Occipital lobe (tissue), 3 donors: ENCODE measurements at places on chromosomes 5 and 9.

- no peak for DNase-seq
These were observed 5.7 kb downstream of the RAPGEF1 start for GRCh38 chr9:131734165-131734610.

GRCh38 chr9:79583952-79584654 lies 12.3 kb downstream of the TLE4 start:
- DNase-seq = no peak

DNA sequence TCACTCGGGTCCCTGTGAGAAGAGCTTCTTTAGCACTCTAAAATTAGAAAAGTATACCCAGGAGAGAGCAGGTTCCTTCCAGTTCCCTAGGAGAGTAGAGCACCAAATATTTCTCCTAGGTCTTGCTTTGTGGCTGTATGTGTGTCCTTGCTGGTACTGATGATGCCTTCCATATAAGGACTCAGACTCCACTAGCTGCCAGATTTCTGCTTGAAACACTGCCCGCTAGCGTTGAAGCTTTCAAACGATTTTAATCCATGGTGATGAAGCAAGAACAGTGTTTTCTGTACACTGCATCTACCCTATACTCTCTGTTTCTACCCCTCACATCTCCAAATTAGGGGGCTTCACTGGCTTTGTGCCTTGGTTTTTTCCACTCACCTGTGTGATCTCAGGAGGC lies 2.4 kb upstream of the SMC2 start:
- no peak for DNase-seq

DNA sequence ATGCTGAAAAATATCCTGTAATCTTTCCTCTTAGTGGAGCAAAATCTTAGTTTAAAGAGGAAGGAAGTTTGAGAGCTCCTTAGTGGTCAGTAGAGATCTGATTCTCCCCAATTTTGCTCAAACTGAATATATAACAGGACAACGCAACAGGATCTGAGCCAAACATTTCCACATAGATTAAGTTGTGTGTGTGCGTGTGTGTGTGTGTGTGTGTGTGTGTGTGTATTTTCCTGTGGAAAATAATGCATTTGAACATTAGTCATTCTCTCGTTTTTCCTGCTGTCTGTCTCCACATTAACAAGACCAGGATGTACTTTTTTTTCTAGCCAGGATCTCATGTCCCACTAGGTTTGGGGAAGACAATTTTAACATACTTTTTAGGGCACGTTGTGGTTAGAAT lies 312.1 kb upstream of the CDH18 start:
- no peak for DNase-seq

GRCh38 chr9:69175486-69175885 lies 1.4 kb downstream of the TJP2 start:
- no peak for DNase-seq

DNA sequence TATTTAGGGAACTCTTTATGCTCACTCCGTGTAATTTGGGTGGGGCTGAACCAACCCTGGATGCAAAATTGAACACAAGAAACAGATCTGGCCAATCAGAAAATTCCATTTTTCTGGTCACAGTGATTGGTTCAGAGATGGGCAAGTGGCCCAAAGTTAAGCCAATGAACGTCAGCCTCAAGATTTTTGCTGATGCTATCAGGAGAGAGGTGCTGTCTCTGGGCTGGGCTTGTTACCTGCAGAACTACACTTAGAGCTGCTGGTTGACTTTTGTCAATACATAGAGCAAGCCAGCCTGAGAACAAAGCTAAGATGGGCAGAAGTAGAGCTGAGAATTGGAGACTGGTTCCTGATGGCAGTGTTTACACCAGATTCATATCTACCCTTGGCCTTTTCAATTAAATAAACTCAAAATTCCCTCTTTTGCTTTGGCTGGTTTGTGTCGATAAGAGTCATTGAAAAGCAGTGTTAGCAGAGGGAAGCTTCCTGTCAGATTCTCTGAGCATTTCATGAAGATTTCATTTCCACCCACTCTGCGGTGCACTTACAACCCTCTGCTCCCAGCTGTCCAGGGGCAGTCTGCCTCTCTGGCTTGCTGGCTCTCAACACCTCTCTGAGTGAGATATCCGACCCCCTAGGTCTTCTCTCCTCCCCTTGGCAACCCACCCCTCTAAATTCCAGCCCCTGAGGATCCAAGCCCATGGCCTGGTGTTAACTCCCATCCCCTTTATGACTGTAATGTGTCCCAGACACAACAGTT lies 64.5 kb upstream of the PPARGC1B start:
- no peak for DNase-seq

GRCh38 chr5:133233616-133234015 lies 181.8 kb downstream of the HSPA4 start:
- DNase-seq = no peak

DNA sequence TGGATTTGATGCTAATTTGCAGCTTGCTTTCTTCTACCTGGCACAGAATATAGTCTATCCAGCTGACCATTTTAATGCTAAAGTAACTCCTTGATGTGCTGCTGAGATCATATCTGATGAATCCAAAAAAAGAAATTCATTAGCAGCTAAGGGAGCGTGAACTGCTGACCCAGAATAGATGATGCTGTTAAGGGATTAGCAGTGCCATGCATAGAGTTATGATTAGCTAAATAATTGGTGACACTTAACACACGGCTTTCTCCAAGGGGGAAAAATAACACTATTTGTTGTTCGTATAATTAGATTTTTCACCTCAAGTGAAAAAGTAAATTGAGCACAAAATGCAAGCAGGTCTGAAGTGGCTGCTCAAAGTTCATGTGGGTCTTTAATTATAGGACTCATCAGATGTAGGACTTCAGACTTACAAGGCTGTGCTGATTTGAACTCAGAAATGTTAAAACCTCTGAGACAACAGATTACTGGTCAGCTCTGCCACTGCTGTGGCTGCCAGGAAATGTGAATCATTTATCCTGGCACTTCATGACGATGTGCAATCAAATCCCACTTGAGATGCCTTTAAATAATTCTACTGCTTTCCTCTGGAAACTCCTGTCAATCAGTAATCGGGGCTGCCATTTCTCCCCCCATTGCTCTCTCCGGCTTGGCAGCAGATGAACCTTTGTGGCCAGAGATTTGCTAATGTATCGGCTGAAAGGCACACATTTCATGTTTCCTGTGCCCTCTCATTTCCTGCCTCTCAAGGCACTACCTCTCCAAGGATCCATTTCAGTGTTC lies 291.6 kb upstream of the C9orf72 start:
- no peak for DNase-seq

- no peak for DNase-seq
These were observed 224.7 kb downstream of the GDNF start for GRCh38 chr5:37615184-37615583.

DNA sequence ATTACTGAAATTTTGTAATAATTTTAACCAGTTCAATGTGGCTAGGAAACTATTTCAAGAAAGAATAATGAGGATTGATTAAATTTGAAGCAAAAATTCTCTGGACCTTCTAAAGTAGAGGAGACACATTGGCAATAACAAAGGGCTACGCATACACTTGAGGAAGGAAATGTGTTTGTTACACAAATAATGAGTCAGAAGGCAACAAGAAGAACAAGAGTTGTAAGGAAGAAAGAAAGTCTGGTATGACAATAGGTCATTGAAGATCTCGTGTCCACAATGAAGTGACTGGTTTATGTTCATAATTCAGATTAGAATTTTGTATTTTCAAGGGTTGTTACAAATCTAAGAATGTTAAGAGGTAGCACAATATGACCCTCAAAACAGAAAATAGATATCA lies 25.8 kb downstream of the ST8SIA4 start:
- DNase-seq = no peak

GRCh38 chr9:124810663-124811355 lies 33.9 kb downstream of the OLFML2A start:
- DNase-seq = no peak

DNA sequence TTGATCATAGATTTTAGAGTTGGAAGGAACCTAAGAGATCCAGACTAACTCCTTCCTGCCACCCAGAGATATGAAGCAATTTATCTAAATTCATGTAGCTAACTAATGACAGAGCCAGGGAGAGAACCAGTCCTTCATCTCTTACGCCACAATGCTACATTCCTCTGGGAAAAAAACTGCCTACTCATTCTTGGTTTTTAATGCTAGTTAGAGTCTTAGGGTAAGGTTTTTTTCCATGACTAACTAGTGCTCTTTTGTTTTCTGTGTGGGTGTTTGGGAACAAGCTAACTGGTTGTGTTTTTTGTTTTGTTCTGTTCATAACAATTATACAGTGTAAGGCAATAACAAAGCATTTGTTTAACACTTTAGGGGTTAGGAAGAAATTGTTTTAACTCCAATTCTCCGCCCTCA lies 52.4 kb downstream of the SLC44A1 start:
- DNase-seq = no peak

DNA sequence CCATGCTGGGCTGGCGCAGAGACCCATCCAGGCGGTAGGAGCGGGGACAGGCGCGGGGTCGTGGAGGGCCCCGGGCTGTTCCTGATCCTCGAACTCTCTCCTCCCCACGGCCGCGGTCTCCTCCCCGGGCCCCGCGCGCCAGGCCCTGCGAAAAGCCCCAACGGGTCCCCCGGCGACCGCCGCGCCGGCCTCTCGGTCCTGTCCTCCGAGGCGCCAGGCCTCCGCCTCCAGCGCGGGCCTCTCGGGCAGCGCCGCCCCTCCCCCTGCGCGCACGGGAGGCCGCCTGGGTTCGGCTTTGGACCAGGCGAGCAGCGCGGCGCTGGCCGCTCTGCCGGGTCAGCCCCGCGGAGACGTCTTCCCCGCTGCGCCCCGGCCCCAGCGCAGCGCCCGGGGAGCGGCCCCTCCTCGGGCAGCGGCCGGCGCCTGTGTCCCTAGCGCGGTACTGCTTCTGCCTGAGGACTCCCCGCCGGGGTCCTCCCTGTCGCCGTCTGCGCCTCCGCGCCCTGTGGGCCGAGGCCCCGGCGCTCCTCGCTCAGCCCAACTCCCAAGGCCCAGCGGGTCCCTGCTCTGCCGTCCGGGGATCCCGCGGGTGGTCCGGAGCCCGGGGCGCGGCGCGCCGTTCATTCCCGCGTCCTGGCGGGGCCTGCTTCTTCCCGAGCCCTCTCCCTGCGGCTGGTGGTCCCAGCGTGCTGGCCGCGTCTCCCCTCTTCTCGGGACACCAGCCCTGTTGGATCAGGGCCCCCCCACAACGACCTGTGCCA lies 13.4 kb downstream of the COL23A1 start:
- DNase-seq = no peak

DNA sequence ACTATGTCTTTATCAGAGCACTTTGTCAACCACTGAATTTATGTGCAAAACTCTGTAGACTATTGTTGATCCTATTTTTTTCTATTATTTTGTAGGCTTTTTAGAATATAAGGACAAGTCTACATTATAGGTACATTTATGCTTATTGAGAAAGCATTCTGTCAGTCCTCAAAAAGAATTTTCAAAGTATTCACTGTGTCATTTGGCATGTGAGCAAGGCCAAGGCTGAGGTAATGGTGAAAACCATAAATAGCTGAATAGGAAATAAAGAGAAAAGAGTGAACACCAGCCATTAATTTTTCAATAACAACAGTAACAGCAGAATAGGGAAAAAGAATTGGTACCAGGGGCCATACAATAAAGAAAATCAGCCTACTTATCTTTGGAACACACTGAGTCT lies 21.0 kb downstream of the SKIC3 start:
- DNase-seq = no peak

DNA sequence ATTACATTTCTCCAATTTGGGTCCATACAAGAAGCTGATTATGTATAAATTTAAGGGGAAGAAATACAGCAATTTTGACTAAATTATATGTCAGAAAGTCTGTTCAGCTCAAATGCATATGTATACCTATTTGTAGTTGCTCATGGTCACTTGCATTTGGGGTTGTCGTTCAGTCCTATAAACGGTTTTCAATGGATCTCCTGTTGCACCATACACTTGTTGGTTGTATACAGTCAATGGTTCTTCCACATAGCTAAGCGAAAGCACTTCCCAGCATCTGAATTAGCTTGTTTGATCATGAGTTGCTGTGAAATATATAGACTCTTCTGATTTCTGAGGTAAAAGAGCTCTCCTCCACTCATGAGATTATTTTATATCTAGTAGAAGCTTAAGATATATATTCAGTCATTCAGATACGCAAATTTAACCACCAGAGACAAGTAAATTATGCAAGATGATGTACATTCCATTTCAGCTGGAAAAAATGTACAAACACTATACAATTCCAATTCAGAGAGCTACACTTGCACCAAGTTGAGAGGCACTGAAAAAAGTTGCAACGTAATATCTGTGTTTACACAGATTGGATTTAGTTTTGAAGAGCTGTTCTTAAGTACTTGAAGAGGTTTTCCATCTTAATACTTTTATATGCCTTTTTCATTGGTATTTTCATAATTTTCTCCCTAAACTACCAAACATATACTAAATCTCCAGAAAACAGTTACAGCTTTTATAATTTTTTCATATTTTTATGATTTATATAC lies 64.4 kb upstream of the POU5F2 start:
- DNase-seq = no peak

DNA sequence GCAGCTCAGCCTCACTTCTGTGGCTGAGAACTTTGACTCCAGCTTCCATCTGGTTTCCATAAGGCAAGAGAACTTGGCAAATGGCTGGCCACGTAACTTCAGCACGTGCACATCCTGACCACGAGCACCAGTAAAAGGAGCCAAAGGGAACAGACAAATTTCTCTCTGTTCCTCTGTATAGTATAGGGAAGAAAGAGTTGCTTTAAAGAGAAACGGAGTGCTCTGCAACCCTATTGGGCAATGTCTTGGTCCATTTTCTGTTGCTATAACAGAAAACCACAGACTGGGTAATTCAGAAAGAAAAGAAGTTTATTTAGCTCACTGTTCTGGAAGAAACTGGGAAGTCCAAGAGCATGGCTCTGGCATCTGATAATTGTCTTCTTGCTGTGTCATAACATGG lies 558.7 kb downstream of the ACTL7B start:
- DNase-seq = no peak

DNA sequence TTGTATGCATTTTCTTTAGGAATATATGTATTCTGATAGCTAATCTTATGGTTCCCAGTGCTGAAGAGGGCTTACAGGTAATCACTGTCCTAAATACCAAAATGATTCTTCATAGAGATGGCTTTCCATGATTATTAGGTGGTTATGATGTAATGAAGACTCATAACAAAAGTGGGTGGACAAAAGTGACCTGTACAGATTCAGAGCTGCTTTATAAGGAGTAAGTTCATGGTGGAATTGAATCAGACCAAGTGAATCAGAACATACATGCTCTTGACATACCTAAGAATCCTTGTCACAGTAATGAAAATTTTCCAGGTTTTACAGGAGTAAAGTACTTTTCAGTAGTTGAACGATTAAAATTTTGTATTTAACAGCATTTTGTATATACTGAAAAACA lies 105.6 kb downstream of the NIPBL start:
- DNase-seq = no peak

GRCh38 chr5:65646938-65647337 lies 22.1 kb downstream of the SHLD3 start:
- DNase-seq = no peak
